ENCODE measurements at places on chromosomes 16 and 17. TPM values are rescaled to one million over a fixed set of nuclear protein-coding genes. Genes with fewer than 3 reads are reported as not detected.

Gene RIPOR1
- 65.4 TPM for total RNA-seq

DNA sequence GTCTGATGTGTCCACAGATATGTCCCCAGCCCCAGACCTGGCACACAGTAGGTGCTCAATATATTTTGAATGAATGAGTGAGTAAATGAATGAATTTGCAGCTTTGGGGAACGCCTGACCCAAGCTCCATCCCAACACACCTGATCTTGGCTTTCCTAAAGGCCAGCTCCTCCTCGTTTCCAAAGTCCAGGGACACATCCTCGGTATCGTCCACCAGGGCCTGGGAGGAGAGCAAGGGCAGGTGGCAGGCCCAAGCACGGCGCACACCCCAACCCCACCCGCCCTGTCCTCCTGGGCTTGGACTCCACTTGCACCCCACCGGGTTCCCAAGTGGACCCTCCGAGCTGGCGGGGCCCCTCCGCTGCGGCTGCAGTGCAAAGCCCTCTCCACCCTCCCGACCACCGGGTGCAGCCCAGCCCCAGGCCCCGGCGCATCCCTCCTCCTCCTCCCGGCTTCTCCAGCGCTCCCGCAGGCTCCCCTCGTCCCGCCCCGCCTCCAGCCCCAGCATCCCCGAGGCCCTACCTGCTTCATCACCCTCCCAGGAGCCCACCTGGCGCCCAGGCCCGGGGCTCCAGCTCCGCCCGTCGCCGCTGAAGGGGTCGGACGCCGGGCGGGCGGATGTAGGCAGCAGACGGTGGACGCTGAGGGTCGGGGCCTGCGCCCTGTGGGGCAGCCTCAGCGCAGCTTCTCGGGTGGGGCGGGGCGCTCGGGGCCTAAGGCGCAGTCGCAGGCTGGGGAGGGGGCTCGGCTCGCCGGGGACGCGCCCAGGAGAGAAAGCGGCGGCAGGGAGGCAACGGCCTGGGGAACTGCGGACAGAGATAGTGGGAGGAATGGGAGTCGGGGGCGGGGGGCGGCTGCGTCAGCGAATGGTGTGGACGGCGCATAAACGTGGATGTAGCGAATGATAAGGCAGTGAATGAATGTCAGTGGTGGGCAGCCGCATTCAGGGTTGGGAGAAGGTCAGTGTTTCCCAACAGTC is at the start of gene TVP23A:
Gene TVP23A (minus strand): TSS at position 832 of the 979 bp plus-strand sequence. CDS start 301 bp downstream, at position 531.
- H3K27me3 ChIP-seq, result no peaks in the 10 kb centered on the region
- no peak for DNase-seq
- H3K4me3 ChIP-seq, result peak within 1 kb of the TSS; percentile 27
- no peak within 1 kb of the TSS for H3K27ac ChIP-seq
- H3K36me3 ChIP-seq, result no peaks in the 10 kb centered on the region
- H3K4me1 ChIP-seq, result peaks cover 12% of the 10 kb centered on the region

- H3K27me3 ChIP-seq, result no peaks in the 10 kb centered on the region
- peaks cover 15% of the 10 kb centered on the region for H3K4me1 ChIP-seq
- peak overlapping the region; percentile 16 for H3K27ac ChIP-seq
- no peak for DNase-seq
Measured at GRCh38 chr16:68227850-68228553, 7.9 kb downstream of the ESRP2 start.

Gene UBE2I
- total RNA-seq, result 84.2 TPM

Gene HIGD1B
- total RNA-seq, result 4.8 TPM

Gene PTGES3L
- 40.5 TPM for total RNA-seq

GRCh38 chr17:81376946-81377714 is 18.1 kb upstream of the BAHCC1 start:
- no peak for DNase-seq
- H3K36me3 ChIP-seq, result no peaks in the 10 kb centered on the region

GRCh38 chr17:1730326-1731193 is 6.1 kb downstream of the WDR81 start:
- peak overlapping the region; percentile 25 for H3K4me3 ChIP-seq
- H3K36me3 ChIP-seq, result peaks cover 12% of the 10 kb centered on the region
- peak overlapping the region; percentile 51 for H3K27ac ChIP-seq

DNA sequence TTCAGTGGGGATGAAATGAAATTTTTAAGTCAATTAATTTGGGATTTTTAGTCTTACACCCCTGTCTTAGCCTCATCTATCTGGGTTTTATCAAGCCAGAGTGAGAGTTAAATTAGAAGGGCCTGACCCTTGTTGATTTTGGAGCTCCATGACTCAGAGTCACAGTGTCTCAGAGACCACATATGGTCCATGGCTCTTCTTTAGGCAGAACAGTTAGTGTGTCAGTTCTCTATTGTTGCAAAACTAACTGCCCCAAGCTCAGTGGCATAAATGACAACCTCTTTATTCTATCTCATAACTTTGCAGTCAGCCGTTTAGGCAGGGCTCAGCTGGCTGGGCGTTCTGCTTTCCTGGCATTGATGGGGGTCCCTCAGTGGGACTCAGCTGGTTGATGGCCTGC is 44.7 kb downstream of the IRF8 start:
- no peak overlapping the region for H3K4me3 ChIP-seq
- H3K4me1 ChIP-seq, result no peaks in the 10 kb centered on the region
- no peaks in the 10 kb centered on the region for H3K36me3 ChIP-seq
- no peak for DNase-seq
- no peak overlapping the region for H3K27ac ChIP-seq

DNA sequence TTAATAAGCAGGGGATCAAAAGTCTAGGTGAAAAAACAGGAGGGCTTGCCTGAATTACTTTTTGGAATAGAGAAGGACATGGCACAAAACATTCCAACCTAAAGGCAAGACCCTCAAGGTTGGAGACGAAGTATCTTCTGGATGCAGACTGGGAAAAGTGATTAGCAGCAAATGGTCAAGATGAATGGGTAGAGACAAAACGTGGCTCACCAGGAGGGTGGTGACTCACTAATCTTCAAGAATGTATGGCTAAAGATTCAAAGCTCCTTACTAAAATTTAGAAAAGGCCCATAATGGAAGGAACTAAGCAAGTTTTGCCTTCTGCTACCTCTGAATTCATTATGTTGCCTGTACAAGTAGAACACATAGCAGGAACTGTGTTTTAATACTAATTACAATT is 469.5 kb upstream of the RBFOX1 start:
- H3K36me3 ChIP-seq, result no peaks in the 10 kb centered on the region
- H3K27ac ChIP-seq, result no peak overlapping the region
- DNase-seq, result no peak

- H3K4me1 ChIP-seq, result peaks cover 70% of the 10 kb centered on the region
- peak; percentile 42 for DNase-seq
- no peaks in the 10 kb centered on the region for H3K27me3 ChIP-seq
- H3K27ac ChIP-seq, result peak overlapping the region; percentile 59
- no peaks in the 10 kb centered on the region for H3K36me3 ChIP-seq
Measured at GRCh38 chr16:67857547-67858233, 10.2 kb upstream of the CENPT start.

- H3K27me3 ChIP-seq, result no peaks in the 10 kb centered on the region
- no peak overlapping the region for H3K4me3 ChIP-seq
- H3K36me3 ChIP-seq, result peaks cover 44% of the 10 kb centered on the region
- no peaks in the 10 kb centered on the region for H3K4me1 ChIP-seq
Measured at GRCh38 chr17:6591599-6592158, 35.3 kb upstream of the PITPNM3 start.

DNA sequence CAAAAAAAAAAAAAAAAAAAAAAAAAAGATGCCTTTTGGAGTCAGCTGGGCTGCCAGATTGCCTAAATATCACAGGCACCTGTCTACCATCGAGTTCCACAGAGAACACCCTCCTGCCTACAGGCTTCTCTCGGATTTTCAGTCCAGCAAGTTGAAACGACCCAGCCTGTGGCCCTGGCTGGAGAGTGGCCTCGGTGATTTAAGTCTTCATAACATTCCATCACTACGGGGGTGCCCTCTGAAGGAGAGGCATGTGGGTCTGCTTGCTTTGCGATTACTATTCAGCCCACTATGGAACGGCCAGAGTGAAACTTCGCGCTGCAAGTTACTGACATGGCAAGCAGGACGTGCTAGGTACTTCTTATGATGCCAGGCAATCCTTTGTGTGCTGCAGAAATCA is 42.8 kb downstream of the MARCHF10 start:
- H3K27ac ChIP-seq, result no peak overlapping the region
- H3K4me1 ChIP-seq, result no peaks in the 10 kb centered on the region
- DNase-seq, result no peak
- H3K4me3 ChIP-seq, result no peak overlapping the region

DNA sequence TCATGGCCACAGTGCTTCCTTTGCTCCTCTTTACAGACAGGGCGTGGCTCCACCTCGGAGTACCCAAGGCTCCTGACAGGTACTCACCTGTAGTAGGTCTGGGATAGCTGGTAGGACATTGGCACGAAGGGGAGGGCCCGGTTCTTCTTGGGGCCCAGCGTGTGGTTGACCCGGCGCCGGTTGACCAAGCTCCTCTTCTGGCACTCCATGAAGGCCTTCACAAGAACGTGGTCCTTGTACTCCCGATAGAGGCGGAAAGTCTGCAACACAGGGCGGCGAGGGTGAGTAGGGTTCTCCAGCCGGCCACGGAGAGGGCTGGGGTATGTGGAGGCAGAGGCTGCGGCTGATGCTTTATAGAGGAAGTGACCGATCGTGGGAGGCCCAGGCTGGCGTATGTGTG is 69.7 kb downstream of the IL21R start:
- H3K36me3 ChIP-seq, result no peaks in the 10 kb centered on the region
- H3K27me3 ChIP-seq, result no peaks in the 10 kb centered on the region
- no peak overlapping the region for H3K4me3 ChIP-seq
- H3K27ac ChIP-seq, result no peak overlapping the region

GRCh38 chr16:3520841-3521240 is 20.0 kb downstream of the CLUAP1 start:
- H3K4me3 ChIP-seq, result no peak overlapping the region
- H3K27ac ChIP-seq, result no peak overlapping the region
- DNase-seq, result no peak
- no peaks in the 10 kb centered on the region for H3K27me3 ChIP-seq
- H3K4me1 ChIP-seq, result no peaks in the 10 kb centered on the region
- peaks cover 38% of the 10 kb centered on the region for H3K36me3 ChIP-seq

- H3K4me1 ChIP-seq, result peaks cover 8% of the 10 kb centered on the region
- peaks cover 86% of the 10 kb centered on the region for H3K36me3 ChIP-seq
- H3K27me3 ChIP-seq, result no peaks in the 10 kb centered on the region
- H3K27ac ChIP-seq, result peak overlapping the region; percentile 59
- no peak overlapping the region for H3K4me3 ChIP-seq
Measured at GRCh38 chr16:3655396-3656159, 1.1 kb downstream of the DNASE1 start.

GRCh38 chr16:47958726-47959125 is 197.1 kb downstream of the ABCC12 start:
- no peaks in the 10 kb centered on the region for H3K4me1 ChIP-seq
- no peak overlapping the region for H3K27ac ChIP-seq
- H3K27me3 ChIP-seq, result no peaks in the 10 kb centered on the region
- no peak overlapping the region for H3K4me3 ChIP-seq

DNA sequence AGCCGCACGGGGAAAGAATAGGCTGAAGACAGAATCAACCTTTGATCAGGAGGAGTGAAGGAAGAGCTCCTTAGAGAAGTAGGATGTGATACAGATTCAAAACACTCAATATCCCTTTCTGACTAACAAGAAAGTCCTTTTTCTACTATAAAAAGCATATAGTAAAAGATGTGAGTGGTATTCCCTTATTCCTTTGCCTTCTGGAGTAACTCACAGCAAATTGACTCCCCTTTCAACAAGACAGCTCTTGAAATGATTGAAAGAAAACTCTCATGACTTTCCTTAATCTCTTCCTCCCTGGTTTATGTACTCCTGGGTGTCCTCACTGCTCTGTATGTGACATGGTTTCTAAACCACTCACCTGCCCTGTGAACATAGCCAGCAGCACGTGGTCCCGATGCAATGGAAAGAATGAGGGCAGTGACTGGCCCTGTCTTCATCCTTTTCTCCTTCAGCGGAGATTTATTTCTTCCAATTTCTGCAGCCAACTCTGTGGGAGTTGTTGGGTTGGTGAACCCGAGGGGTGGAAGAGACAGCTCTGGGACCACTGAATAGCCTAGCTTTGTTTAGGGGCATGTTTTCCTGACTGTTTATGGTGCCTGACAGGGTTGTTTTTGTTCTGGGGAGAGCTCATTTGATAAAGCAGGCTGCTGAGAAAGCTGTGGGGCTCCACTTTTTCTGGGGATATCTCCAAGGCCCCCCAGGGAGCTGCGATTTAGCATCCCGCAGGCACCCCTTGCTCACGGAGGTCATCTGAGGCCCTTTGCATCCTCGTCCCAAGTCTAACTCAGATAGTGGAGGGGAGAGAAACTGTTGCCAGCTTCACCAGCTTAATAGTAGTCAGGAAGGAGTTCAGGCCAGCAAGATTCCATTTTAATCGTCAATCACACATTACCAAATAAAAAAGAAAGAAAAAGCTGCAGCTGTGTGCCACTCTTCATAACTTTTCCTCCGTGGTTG is 46.7 kb downstream of the MAP2K6 start:
- H3K27me3 ChIP-seq, result no peaks in the 10 kb centered on the region
- DNase-seq, result no peak
- no peaks in the 10 kb centered on the region for H3K36me3 ChIP-seq
- H3K4me1 ChIP-seq, result no peaks in the 10 kb centered on the region

DNA sequence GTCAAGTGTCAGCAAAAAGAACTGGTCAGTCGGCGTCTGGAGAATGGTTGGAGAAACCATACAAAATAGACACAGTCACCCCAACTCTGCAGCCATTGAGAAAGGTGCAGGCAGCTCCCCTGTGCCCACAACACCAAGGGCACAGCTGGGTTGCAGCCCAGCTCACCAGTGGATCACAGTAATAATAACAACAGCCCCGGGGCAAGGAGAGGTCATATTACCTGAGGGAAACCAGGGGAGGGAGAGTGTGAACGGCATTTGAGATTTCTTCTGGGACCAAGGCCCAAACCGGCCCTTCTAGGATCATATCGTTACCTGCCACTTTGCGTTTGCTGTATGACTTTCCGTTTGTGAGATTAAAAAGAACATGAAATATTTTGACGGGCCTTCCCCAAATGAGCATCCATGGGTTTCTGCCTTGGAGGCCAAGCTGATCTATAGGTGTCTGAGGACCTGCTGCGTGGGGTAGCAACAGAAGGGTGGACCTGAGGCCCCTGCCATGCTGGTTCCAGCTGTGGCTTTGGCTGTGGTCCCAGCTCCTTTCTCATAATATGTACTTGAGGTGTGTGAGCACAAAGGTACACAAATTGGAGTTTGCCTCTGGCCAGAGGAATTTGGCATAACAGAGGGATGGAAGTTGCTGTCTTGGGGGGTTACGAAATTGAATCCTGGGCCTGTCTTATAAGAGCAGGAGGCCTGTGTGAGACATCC is 154.6 kb downstream of the CMIP start:
- peaks cover 8% of the 10 kb centered on the region for H3K4me1 ChIP-seq
- no peaks in the 10 kb centered on the region for H3K27me3 ChIP-seq
- H3K27ac ChIP-seq, result no peak overlapping the region
- no peak for DNase-seq
- H3K4me3 ChIP-seq, result no peak overlapping the region

DNA sequence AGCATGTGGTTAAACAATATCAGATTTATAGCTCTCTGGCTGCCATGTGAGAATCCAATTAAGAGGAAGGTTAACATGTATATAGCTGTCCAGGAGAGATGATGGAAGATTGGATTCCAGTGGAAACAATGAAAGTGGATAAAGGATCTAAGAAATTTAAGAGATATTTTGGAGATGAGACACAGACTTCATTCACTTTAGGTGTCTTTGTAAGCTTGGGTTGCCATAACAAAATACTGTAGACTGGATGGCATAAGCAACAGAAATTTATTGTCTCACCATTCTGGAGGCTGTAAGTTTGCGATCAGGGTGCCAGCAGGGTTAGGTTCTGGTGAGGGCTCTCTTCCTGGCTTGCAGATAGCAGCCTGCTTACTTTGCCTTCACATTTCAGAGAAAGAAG is 155.9 kb upstream of the MYOCD start:
- no peaks in the 10 kb centered on the region for H3K36me3 ChIP-seq
- no peak overlapping the region for H3K4me3 ChIP-seq
- no peak for DNase-seq
- H3K4me1 ChIP-seq, result no peaks in the 10 kb centered on the region
- no peaks in the 10 kb centered on the region for H3K27me3 ChIP-seq
- no peak overlapping the region for H3K27ac ChIP-seq

Measured in heart right ventricle (tissue), 16 donors.